ENCODE measurements at places on chromosomes 11 and 22.

DNA sequence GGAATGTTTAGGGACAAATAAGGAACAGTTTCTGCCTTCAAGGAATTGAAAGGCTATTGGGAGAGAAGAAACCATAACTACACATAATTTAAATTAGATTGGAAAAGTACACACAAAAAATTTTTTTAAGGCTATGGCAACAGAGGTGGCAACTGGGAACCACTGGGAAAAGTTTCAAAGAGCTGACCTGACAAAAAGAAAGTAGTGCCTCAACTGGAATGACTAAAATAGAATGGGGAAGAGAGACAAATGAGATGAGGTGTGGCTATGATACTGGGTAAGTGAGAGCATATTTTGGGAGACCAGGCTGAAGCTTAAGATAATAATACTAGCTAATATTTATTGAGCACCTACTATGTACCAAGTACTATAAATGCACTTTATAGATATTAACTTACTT is 2.9 kb upstream of the AKIP1 start:
- peaks cover 5% of the 10 kb centered on the region for H3K36me3 ChIP-seq
- H3K27me3 ChIP-seq = no peaks in the 10 kb centered on the region
- DNase-seq = no peak

DNA sequence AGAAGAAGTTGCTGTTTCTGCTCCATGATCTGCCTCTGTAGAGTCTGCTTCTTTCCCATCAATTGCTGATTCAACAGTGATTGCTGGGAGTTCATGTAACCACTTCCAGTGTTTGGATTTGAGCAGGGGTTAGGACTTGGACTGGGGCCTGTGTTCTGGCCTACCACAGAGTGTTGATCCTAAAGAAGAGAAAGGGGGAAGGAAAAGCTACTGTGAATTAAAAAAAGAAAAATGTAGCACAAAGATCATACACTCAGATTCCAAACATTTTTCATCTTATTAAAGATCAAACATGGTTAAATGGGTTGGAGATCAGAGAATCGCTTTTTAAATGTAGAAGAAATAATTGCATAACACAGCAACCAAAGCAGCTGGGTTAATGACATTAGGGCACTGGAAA is 67.6 kb upstream of the MTMR2 start:
- no peaks in the 10 kb centered on the region for H3K27me3 ChIP-seq
- no peaks in the 10 kb centered on the region for H3K4me1 ChIP-seq
- no peaks in the 10 kb centered on the region for H3K36me3 ChIP-seq
- no peak overlapping the region for H3K4me3 ChIP-seq
- DNase-seq = no peak
- no peak overlapping the region for H3K27ac ChIP-seq

GRCh38 chr11:3001496-3001895 is 9.4 kb upstream of the NAP1L4 start:
- H3K27me3 ChIP-seq = no peaks in the 10 kb centered on the region
- no peaks in the 10 kb centered on the region for H3K4me1 ChIP-seq
- H3K27ac ChIP-seq = no peak overlapping the region
- DNase-seq = no peak
- H3K4me3 ChIP-seq = no peak overlapping the region

- H3K36me3 ChIP-seq = no peaks in the 10 kb centered on the region
- no peak overlapping the region for H3K4me3 ChIP-seq
- peak; percentile 40 for DNase-seq
- H3K27me3 ChIP-seq = peaks cover 93% of the 10 kb centered on the region
- H3K4me1 ChIP-seq = peaks cover 14% of the 10 kb centered on the region
- H3K27ac ChIP-seq = no peak overlapping the region
Observed at GRCh38 chr11:70548976-70549375, 150.6 kb downstream of the CTTN start.

DNA sequence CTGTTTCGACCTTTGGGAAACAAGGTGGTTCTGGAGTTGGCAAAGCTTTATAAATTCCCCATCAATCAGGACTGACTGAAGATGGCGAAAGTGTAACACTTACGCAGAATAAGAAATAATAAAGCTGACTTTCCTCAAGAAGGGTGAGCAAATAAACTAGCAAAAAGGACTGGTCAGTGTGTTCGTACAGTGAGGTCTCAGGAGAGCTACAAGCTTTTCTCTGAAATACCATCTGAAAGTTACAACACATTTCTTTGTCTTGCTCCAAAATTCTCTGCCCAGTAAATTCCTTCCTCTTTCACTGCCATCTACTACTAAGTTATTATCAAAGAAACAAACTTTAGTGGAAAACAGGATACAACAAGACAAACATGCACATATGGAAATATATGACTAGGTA is 13.4 kb downstream of the PITPNB start:
- H3K4me1 ChIP-seq = no peaks in the 10 kb centered on the region
- H3K4me3 ChIP-seq = no peak overlapping the region
- peaks cover 69% of the 10 kb centered on the region for H3K36me3 ChIP-seq

GRCh38 chr11:61090521-61090920 is 11.8 kb upstream of the CD5 start:
- no peak overlapping the region for H3K4me3 ChIP-seq
- no peaks in the 10 kb centered on the region for H3K27me3 ChIP-seq
- H3K4me1 ChIP-seq = peaks cover 5% of the 10 kb centered on the region
- H3K36me3 ChIP-seq = no peaks in the 10 kb centered on the region
- DNase-seq = no peak

DNA sequence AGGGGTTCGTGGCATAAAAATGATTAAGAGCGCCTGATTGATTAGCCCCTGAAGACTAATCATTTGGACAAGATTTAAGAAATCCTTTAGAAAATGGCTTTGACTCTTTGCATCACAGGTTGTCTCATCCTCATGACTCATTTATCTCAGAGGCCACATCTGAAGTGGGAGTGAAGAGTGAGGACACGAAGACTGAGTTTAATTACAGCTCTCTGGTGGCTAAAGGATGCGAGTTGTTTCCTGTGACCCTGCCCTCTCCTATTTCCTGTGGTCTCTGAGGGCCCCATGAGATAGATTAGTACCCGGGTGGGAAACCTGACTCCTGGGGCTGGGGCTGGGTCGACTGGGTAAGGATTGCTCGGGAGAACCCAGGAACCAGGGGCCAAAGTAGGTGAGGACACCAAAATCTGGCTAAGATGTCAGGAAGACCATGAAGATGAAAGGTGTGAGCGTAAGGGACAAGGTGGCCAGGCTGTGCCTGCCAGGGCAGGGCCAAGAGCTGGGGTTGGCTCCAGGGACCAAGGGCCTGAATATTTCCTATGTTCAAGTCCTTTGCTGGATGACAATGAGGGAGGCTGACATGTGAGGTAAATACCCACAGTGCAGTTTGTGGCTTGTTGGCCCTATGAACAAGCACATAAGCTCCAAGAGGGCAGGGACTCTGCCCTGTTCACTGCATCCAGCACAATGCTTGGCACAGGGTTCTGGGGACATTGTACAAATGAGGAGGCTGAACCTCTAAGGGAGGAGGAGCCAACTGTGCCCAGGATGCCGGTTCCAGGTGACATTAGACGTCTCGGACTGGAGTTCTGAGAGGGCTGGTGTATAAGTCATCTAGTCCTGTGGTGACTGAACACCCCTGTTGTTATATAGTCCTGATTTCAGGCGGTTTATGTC is 3.6 kb downstream of the OTOG start:
- H3K4me3 ChIP-seq = no peak overlapping the region
- H3K4me1 ChIP-seq = no peaks in the 10 kb centered on the region
- H3K27me3 ChIP-seq = no peaks in the 10 kb centered on the region
- no peak for DNase-seq
- H3K27ac ChIP-seq = no peak overlapping the region

GRCh38 chr22:17985606-17986005 is 38.8 kb downstream of the MICAL3 start:
- no peaks in the 10 kb centered on the region for H3K36me3 ChIP-seq
- no peaks in the 10 kb centered on the region for H3K27me3 ChIP-seq
- peaks cover 25% of the 10 kb centered on the region for H3K4me1 ChIP-seq
- H3K27ac ChIP-seq = no peak overlapping the region
- no peak for DNase-seq

DNA sequence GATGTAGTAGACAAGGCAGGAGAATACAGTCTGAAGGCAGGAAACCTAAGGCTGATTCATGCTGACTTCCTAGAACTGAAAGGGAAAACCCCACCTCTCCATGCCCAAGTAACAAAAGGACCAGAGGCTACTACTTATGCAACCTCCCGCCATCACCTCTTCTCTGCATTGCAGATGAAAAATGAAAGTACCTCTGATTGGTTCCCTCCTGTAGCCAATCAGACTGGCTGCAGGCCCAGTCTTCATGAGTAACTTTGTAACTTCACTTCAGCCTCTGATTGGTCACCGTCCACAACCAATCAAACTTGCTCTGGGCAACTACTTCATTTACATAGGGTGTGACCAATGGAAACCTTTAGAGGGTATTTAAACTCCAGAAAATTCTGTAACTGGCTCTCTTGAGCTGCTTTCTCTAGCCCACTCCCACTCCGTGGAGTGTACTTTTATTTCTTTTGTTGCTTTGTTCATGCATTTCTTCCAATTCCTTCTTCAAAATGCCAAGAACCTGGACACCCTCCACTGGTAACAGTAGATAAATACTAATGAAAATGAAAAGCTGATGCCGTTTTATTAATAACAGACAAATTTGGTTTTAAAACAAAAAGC is 5.2 kb upstream of the MAP6 start:
- peak; percentile 43 for DNase-seq
- no peak overlapping the region for H3K27ac ChIP-seq
- H3K4me3 ChIP-seq = no peak overlapping the region

DNA sequence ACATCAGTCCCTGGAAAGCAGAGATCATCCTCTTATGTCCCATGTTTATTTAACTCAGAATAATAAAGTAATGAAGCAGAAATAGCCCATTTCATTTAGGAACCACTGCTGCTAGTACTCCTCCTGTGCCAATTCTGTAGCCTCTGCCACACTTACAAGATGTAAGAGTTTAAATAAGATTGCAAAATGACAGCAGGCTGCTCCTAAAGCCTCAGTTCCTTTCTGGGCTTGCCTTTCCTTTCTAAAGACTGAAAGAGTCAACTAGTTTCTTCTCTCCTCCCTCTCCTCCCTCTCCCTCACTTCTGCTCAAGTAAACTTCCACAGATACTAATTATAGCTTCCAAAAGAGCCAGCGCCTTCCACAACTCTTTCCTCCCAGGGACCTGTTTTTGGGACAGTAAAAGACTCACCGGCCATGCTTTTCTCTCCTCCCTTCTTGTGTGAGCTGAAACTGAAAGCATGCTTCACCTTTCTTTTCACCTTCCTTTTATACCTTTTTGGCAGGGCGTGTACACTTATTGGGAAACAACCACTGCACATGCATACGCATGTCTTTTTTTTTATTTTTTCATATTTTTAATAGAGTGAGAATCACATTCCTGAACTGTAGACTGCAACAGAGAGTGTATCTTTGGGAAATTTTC is 26.1 kb upstream of the CARD16 start:
- H3K27me3 ChIP-seq = no peaks in the 10 kb centered on the region
- no peaks in the 10 kb centered on the region for H3K4me1 ChIP-seq
- H3K27ac ChIP-seq = no peak overlapping the region
- H3K4me3 ChIP-seq = no peak overlapping the region

DNA sequence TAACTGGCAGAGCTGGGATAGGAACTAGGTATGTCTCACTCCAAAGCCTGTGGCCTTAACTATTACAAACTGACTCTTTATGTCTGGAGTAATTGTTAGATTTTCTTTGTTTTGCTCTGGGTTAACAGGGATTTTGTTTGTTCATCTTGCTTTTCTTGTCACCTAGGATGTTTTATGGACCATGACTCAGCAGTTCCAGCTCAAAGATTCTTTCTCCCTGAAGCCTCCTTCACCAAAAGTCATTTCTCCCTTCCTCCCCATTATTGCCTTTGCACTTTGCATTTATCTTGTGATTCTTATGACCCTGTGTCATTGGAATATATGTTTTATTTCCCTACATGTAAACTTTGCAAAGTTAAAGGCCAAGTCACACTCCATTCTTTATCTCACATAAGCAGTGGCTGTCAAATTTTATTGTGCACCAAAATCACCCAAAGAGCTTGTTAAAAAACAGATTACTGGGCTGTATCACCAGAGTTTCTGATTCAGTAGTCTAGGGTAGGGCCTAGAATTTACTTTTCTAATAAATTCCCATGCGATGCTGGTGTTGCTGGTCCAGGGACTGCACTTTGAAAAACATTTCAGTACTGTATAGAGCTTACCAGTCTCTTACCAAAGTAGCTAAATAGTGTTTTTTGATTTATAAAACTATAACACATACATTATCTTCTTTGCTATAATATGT is 327.7 kb downstream of the DLG2 start:
- H3K27ac ChIP-seq = no peak overlapping the region
- H3K27me3 ChIP-seq = no peaks in the 10 kb centered on the region
- no peak overlapping the region for H3K4me3 ChIP-seq

GRCh38 chr11:22192289-22192641 is 620 bp upstream of the ANO5 start:
- no peak overlapping the region for H3K27ac ChIP-seq
- no peaks in the 10 kb centered on the region for H3K36me3 ChIP-seq
- peak; percentile 21 for DNase-seq
- H3K4me3 ChIP-seq = peak overlapping the region; percentile 46

DNA sequence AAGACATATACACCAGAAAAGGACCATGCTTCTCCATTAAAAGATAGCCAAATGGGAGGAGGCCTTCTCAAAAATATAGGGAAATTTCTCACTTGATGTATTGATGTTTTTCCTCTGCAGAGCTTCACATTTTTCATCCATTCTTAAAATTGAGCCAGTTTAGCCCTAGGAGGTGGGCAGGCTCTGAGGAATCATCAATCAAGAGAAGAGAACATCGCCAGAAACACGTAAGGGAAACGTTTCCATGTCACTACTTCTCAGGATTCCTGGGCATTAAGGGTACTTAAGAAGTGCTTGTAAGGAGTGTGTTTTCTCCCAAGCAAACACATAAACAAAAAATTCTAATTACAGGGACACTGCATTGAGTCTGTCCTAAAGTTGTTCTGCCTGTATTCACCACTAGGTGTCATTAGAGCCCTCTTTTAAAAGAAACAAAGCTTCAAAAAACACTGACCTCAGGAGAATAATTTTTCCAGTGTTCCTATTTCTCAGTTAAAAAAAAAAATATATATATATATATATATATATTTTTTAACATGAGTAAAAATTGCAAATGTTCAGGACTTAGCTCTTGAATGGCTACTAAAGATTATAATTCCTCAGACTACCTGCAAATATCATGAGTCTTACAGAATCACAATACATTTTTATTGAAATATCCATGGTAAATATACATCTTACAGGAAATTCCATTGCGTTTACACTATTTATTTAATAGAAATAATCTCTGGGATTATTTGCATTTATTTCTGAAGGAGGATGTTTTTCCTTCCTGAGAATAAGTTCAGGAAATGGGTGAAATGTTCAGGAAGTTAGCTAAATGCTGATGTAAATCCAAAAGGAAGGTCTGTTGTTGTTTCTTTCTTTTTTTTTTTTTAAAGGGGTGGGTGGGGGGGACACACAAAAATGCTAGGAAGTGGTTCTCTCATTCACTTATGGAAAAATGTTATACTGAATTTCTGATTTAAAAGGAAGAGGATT is 16.0 kb downstream of the FZD4 start:
- H3K4me3 ChIP-seq = no peak overlapping the region
- H3K27me3 ChIP-seq = no peaks in the 10 kb centered on the region
- H3K36me3 ChIP-seq = no peaks in the 10 kb centered on the region
- peak overlapping the region; percentile 75 for H3K27ac ChIP-seq

Measured in K562 (cell line).